ENCODE measurements at places on chromosomes 16 and 17.

- no peak for DNase-seq
Observed at GRCh38 chr17:31310886-31311285, 3.0 kb downstream of the EVI2B start.

- DNase-seq, result no peak
Observed at GRCh38 chr16:81277541-81278080, 37.2 kb upstream of the GAN start.

- no peak for DNase-seq
Observed at GRCh38 chr16:4404967-4405696, 11.3 kb downstream of the CORO7 start.

GRCh38 chr16:69917739-69918138 is 33.4 kb upstream of the CLEC18A start:
- DNase-seq, result no peak

- DNase-seq, result no peak
Observed at GRCh38 chr16:85002608-85003007, 8.7 kb downstream of the ZDHHC7 start.

DNA sequence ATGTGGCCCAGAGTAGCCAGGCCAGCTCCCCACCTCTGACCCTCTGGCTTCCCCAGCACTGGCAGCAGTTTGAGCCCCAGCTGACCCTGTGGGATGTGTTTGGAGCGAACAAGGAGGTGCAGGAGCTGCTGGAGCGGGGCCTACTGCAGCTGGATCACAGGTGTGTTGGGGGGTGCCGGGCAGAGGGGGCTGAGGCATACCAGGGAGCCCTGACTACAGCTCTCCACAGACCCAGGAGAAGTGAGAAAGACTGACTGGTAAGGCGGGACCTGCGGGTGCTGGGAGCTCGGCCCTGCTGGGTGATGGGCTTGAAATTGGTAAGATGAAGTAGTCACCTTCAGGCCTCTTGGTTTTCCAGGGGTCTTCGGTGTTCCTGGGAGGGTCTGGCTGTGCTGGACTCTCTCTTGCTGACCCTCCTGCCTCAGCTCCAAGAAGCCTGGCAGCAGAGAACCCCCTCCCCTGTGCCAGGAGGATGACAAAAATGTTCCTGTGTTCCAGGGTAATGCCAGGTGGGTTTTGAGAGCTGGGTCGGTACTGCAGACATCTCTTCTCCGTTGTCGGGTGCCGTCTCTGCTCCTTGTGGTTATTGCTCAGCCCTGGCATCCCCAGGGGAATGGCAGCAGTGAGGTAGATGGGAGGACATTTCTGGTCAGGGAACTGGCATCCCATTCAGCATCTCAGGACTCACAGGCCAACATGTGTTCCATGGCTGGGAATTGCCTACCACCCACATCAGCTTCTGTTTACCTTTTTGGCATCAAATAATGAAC is 5.9 kb downstream of the RSAD1 start:
- DNase-seq, result no peak

DNA sequence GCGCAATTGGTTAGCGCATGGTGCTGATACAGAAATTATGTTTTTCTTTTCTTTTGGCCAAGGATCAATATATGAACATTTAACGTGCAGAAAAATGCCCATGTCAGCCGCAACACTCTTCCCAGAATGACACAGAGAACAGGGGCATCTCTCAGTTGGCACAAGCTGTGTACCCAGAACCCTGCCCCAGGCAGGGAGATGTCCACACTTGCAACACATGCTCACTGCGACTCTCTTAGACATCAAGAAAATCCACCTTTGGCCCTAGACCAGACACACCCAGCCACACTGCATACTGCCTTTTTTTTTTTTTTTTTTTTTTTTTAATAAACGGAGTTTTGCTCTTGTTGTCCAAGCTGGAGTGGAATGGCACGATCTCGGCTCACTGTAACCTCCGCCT is 17.0 kb downstream of the PITPNA start:
- no peak for DNase-seq

- DNase-seq, result no peak
Observed at GRCh38 chr17:70808596-70808995, 639.3 kb downstream of the KCNJ2 start.

GRCh38 chr16:49459953-49460735 is 86.5 kb downstream of the C16orf78 start:
- DNase-seq, result no peak

- DNase-seq, result no peak
Observed at GRCh38 chr16:23979441-23979840, 143.7 kb downstream of the PRKCB start.

- no peak for DNase-seq
Observed at GRCh38 chr17:3535253-3535995, 22.2 kb downstream of the TRPV3 start.

GRCh38 chr16:26599785-26600104 is 467.0 kb upstream of the C16orf82 start:
- DNase-seq, result no peak

GRCh38 chr16:89442588-89442987 is 47.8 kb downstream of the ANKRD11 start:
- DNase-seq, result no peak

GRCh38 chr17:8818654-8819330 is 19.6 kb upstream of the MFSD6L start:
- no peak for DNase-seq

GRCh38 chr17:27558842-27559505 is 72.0 kb upstream of the LGALS9 start:
- no peak for DNase-seq

DNA sequence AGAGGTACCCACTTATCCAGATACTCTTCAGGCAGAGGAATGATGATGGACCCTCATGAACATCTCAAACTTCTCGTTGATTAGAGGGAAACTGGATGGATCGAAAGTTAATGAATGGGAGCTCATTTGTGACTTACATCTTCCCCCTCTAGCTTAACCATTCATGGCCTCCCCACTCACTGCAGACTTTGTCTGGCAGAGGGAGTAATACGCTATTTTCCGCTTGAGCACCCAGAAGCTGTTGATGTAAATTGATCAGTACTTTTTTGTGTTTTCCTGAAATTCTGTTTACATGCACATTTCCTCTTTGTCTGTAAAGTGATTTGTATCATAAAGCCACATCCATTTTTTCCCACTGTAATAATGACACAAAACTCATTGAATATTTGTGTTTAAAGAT is 239.1 kb upstream of the RBFOX1 start:
- DNase-seq, result no peak

DNA sequence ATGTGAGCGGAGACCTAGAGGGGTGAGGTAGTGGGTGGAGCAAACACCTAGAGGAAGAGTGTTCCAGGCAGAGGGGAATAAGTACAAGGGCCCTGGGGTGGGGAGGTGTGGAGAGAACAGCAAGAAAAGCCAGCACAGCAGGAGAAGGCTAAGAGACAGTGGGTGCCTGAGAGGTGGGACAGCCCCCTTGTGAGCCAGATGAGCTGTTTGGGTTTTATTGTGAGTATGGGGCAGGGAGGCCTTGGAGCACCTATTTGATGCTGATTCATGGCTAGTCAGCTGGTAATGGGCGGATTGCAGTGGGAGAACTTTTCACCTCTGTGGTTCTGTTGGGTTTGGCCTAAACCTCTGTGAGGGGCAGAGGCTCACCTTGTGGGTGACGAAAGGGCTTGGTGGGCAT is 68.4 kb downstream of the ABCC1 start:
- no peak for DNase-seq

DNA sequence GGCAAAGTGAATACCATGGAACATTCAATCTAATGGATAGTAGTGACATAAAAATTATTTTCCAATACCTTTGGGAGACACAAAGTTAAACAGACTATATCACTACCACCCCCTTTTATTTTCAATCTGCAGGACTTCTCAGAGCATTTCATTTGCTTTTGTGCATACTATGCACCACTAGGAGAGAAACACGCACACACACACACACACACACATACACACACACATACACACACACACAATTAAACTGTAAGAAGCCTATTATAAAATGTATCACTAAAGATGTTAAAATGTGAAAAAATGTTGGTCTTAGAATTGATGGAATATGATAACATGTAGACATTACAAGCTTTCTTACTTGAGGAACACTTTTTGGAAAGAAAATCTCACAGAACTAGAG is 331.4 kb downstream of the CA10 start:
- DNase-seq, result no peak

- DNase-seq, result no peak
Observed at GRCh38 chr17:35372846-35373533, 431 bp downstream of the SLFN11 start.

DNA sequence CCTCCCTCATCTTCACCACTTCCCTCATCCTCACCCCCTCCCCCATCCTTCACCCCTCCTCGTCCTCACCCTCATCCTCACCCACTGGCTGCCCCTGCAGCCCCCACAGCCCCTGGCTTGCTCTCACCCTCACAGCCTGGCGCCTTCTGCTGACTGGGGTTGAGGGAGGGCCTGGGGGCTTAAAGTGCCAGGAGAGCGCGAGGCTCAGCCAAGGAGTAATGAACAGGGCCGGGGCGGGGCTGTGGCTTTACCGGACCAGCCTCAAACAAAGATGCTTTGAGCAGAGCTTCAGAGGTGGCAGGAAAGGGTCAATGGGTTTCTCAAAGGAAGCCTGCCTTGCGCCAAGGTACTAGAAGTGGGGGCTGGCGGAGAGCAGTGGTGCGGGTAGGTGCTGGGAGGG is at the start of gene PRSS33:
Gene PRSS33 (minus strand): TSS at position 155 of the 400 bp plus-strand sequence. CDS start 1,013 bp downstream, outside the sequence.
- DNase-seq, result no peak

GRCh38 chr16:88321635-88322499 is 60.9 kb upstream of the ZNF469 start:
- DNase-seq, result no peak

DNA sequence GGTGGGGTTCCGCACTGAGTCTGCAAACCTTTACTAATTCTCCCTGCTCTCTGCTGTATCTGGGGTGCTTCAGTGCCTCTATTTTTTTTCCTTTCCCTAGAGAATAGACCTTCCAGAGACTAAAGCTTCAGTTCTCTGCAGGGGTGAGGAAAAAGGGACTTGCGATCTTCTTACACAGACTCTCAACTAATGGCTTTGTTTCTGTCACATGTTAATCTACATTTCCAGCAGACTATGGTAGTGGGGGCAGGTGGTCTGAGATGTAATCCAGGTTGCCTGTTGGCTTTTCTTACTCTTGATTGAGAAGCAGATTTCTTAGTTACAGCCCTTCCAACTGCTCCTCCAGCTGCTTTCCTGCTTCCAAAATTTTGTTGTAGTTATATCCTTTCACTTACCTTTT is 229.0 kb upstream of the NLRP1 start:
- DNase-seq, result no peak

DNA sequence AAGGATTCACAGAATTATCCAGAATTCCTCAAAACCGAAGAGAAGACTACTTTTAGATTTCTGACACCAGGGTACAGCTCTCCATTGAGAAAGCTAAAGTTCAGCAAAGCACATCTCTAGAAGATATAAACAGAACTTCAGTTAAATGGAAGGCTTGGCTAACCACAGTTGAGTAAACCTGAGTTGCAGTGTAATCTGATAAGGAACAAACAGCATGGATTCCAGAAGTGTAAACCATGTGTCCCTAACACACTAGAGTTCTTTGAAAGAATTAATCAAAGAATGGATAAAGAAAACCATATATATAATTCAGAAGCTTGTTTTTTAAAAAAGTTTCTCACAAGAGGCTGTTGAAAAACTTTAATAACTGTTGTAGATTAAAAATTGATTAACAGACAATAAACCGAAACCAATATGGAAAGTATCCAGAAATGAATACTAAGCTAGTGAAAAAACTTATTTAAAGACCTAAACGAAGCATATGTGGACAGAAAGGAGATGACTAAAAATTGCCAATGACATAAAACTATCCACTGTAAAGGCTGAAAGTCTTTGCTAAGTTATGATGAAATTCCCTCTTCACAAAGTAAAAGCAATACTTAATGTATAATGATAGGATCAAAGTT is 4.3 kb downstream of the RNF43 start:
- DNase-seq, result no peak

DNA sequence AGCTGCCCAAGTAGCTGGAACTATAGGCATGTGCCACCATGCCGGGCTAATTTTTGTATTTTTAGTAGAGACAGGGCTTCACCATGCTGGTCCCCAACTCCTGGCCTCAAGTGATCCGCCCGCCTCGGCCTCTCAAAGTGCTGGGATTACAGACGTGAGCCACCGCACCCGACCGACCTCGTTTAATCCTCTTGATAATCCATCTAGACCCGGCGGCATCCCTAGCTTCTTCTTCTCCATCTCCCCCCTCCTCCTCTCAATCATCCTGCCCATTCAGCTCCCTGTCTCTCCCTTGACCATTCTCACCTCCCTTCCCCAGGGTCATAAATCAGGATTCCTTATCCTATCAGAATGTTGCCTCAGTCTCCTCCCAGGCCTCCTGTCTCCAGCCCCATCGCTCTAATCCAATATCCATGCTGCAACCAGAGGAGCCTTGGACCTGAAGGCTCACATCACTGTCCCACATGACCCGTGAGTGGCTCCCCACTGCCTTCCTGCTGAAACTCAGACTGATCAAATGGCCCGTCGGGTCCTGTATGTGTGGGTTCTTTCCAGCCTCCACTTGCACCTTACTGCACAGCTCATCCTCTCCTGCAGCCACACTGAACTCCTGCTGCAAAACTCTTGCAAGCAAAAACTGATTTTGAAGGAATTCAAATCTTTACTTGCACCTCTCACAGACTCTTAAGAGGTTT is 74.1 kb upstream of the CDH5 start:
- no peak for DNase-seq

All from stimulated activated CD4-positive, alpha-beta T cell treated with anti-CD3 and anti-CD28 coated beads, Interleukin-15, amount 100 ng/mL, for 1 hour (primary cell).